ENCODE measurements at places on chromosomes 2 and 18. TPM values are rescaled to one million over a fixed set of nuclear protein-coding genes. Genes with fewer than 3 reads are reported as not detected.

GRCh38 chr2:128219891-128220290 is 98.8 kb downstream of the HS6ST1 start:
- H3K4me1 ChIP-seq: peaks cover 9% of the 10 kb centered on the region
- no peak overlapping the region for H3K27ac ChIP-seq
- no peaks in the 10 kb centered on the region for H3K27me3 ChIP-seq
- no peak overlapping the region for H3K4me3 ChIP-seq
- no peak for DNase-seq

DNA sequence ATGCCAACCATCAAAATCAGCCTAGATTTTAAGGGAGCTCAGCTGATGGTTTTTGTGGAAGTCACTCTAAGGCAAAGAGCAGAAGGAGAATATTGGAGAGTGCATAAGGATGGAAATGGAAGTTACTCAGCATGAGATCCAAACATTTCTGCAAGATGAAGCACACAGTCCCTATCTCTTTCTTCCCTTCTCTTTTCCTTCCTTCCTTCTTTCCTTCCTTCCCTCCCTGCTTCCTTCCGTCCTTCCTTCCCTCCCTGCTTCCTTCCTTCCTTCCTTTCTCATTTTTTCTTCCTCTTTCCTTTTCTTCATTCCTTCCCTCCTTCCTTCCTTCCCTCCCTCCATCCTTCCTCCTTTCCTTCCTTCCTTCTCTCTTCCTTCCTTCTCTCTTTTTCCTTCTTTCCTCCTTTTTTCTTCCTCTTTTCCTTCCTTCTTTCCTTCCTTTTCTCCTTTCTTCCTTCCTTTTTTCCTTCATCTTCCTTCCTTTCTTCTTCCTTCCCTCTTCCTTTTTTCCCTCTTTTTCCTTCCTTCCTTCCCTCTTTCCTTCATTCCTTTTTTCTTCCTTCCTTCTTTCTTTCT is 727.9 kb upstream of the CDH2 start:
- no peaks in the 10 kb centered on the region for H3K36me3 ChIP-seq
- no peak overlapping the region for H3K27ac ChIP-seq
- H3K4me1 ChIP-seq: no peaks in the 10 kb centered on the region
- H3K4me3 ChIP-seq: no peak overlapping the region

- peaks cover 11% of the 10 kb centered on the region for H3K27me3 ChIP-seq
- peaks cover 44% of the 10 kb centered on the region for H3K4me1 ChIP-seq
- peaks cover 4% of the 10 kb centered on the region for H3K36me3 ChIP-seq
- no peak for DNase-seq
- H3K4me3 ChIP-seq: no peak overlapping the region
Observed at GRCh38 chr2:205613970-205614559, 68.2 kb upstream of the NRP2 start.

- DNase-seq: no peak
- no peaks in the 10 kb centered on the region for H3K4me1 ChIP-seq
- no peak overlapping the region for H3K27ac ChIP-seq
Observed at GRCh38 chr18:57029761-57030160, 117.1 kb upstream of the BOD1L2 start.

The XIRP2 gene
- not detected for total RNA-seq

The ANKRD23 gene
- total RNA-seq: 17.2 TPM

The PJVK gene
- total RNA-seq: 0.50 TPM

GRCh38 chr2:218852911-218853667 is 6.5 kb upstream of the WNT6 start:
- no peaks in the 10 kb centered on the region for H3K36me3 ChIP-seq
- H3K27me3 ChIP-seq: peaks cover 52% of the 10 kb centered on the region
- peak; percentile 74 for DNase-seq
- H3K4me1 ChIP-seq: no peaks in the 10 kb centered on the region
- no peak overlapping the region for H3K4me3 ChIP-seq

The IL1R2 gene
- total RNA-seq: not detected

DNA sequence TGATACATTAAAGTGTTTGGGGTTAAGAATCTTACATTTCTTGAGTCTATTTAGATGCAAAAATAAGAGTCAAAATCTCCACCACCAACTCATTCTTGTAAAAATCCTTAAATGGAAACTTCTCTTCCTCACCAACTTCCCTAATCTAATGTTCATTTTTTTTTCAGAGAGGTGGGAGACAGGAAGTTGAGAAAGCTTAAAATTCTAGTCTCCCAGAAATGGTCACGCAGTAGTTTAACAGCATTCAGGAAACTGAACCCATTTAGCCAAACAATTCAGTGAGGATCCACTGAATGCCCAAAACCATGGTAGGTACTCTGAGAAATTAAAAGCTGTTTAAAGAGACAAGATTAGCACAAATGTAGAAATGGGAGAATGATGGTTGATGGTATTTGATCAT is 69.0 kb downstream of the TXNL1 start:
- H3K4me1 ChIP-seq: no peaks in the 10 kb centered on the region
- no peak overlapping the region for H3K4me3 ChIP-seq
- H3K27me3 ChIP-seq: peaks cover 4% of the 10 kb centered on the region
- H3K27ac ChIP-seq: no peak overlapping the region
- no peak for DNase-seq

The CMPK2 gene
- total RNA-seq: 84.0 TPM

The MOGAT1 gene
- total RNA-seq: not detected

DNA sequence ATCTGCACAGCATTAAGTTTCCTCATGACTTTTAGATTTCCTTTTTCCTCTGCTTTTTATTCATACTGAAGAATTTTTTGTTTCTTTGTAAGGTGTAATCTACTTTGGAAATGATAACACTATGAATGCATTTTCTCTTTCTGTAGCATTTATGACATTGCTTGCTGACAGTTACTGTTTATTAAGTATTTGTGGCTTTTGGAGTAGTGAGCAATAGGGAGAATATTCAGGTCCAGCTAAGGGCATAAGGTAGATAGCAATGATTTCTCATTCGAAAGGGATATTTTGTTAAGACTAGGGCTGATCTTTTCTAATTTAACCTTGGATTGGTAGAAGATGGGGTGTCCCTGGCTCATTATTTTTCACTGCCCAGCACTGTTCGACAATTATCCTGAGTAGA is 80.3 kb downstream of the XRCC5 start:
- no peaks in the 10 kb centered on the region for H3K27me3 ChIP-seq
- H3K27ac ChIP-seq: no peak overlapping the region
- H3K4me1 ChIP-seq: peaks cover 43% of the 10 kb centered on the region
- no peak overlapping the region for H3K4me3 ChIP-seq
- no peak for DNase-seq

DNA sequence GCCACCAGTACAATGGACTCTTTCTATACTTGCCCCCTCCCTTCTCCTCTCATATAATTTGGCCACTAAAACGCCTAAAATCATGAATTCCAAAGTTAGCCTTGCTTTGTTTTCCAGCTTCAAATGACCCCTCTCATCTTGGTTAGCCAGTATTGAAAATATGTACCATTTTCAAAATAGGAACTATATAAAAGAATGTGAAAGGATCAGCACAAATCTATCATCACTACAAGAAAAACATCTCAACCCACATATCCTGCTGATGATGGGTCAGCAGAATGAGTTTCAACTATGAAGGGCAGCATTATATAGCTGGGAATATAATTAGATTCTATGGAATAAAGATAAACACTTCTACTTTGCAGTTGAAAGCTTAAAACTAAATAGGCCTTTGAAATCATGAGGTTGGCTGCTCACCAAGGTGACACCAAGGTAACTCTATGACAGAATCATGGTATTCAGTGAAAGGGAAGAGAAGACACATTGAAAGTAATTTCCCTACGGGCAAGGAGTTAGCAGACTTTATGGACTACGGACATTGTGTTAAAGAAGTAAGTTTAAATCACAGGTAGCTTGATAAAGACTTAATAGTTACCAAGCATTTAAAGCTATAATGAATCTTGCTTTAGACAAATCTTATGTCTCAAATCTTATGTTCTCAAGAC is 873.0 kb downstream of the CPS1 start:
- H3K27me3 ChIP-seq: no peaks in the 10 kb centered on the region
- H3K27ac ChIP-seq: no peak overlapping the region
- no peak for DNase-seq
- H3K4me1 ChIP-seq: no peaks in the 10 kb centered on the region

DNA sequence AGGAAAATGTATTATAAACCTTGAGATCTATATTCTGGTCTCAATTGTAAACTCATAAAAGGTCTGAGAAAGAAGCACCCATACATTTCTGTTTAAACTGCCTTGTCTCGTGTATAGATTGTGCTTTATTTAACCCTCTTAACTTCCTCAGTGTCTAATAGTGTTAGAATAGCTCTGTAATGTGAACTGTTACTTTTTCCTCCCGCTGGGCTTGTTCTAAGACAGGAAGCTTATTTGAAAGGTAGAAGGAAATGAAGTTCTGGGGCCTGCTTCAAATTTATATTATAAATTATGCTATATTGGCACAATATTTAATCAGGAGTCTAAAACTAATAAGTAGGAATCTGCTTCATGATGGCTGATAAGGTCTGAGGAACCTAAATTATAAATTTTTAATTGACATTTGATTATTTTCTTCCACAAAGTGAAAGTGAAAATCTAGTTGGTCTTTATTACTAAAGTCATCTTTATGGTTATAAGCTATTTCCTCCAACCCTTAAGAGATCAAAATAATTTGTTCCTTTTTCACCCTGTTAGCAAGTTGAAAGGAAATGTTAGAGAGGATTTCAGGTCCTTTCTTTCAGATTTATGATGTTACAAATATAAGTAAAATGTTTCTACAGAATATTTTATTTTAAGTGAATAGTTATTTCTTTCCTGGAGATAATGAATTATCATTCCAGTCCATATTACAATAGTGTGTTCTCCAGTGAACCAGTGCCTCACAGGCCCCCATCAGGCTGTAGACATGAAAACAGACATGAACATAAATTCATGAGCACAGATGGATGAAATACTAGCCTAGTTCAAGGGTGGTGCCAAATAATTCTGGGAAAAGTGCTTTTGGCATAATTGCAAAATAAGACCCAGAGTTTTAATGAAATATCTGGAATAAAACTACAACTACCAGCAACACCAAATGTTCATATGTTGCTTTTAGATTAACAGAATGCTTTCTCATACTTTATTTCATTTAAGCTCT is 7.9 kb downstream of the MFSD6 start:
- no peaks in the 10 kb centered on the region for H3K27me3 ChIP-seq
- H3K27ac ChIP-seq: peak overlapping the region; percentile 91
- peaks cover 49% of the 10 kb centered on the region for H3K4me1 ChIP-seq
- peak overlapping the region; percentile 44 for H3K4me3 ChIP-seq
- no peak for DNase-seq

The IL37 gene
- total RNA-seq: not detected

- peaks cover 25% of the 10 kb centered on the region for H3K27me3 ChIP-seq
- H3K27ac ChIP-seq: no peak overlapping the region
- peaks cover 9% of the 10 kb centered on the region for H3K36me3 ChIP-seq
- no peaks in the 10 kb centered on the region for H3K4me1 ChIP-seq
Observed at GRCh38 chr2:219619235-219619634, 8.2 kb upstream of the SLC4A3 start.

The HOXD11 gene
- not detected for total RNA-seq

DNA sequence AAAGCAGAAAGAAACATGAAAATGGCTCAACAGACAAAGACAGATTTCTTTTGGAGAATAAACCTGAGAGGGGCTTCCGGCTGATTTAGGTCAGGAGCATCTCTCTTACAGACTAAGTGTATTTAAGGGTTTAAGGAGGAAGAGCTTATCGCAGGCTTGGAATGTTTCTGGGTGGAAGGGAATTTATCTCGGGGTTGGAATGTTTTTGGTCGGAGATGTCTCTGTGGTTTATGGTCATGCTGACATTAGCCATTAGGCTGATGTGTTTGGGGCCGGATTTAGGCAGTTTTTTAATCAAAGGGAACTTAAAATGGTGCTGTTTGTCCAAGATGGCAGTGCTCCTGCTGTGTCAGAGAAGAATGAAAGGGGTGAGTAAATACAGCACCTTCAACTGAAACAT is 14.4 kb upstream of the PSMA8 start:
- H3K36me3 ChIP-seq: no peaks in the 10 kb centered on the region
- no peak overlapping the region for H3K4me3 ChIP-seq
- no peak overlapping the region for H3K27ac ChIP-seq
- no peaks in the 10 kb centered on the region for H3K4me1 ChIP-seq

GRCh38 chr2:170324640-170325046 is 146.7 kb downstream of the MYO3B start:
- H3K36me3 ChIP-seq: no peaks in the 10 kb centered on the region
- peak; percentile 69 for DNase-seq
- peaks cover 5% of the 10 kb centered on the region for H3K4me1 ChIP-seq
- H3K27ac ChIP-seq: no peak overlapping the region

GRCh38 chr18:23916338-23916737 is 98.2 kb upstream of the TTC39C start:
- no peak for DNase-seq
- H3K27me3 ChIP-seq: peaks cover 17% of the 10 kb centered on the region
- peaks cover 23% of the 10 kb centered on the region for H3K4me1 ChIP-seq
- H3K4me3 ChIP-seq: no peak overlapping the region
- H3K27ac ChIP-seq: no peak overlapping the region

The RAB17 gene
- 0.61 TPM for total RNA-seq

The BMP10 gene
- total RNA-seq: not detected

- no peak overlapping the region for H3K4me3 ChIP-seq
- DNase-seq: no peak
- no peak overlapping the region for H3K27ac ChIP-seq
- H3K4me1 ChIP-seq: no peaks in the 10 kb centered on the region
- no peaks in the 10 kb centered on the region for H3K36me3 ChIP-seq
Observed at GRCh38 chr2:167862782-167863181, 384.6 kb downstream of the STK39 start.

The ZNF512 gene
- total RNA-seq: 39.0 TPM

GRCh38 chr2:21657445-21657844 is 533.7 kb downstream of the TDRD15 start:
- no peaks in the 10 kb centered on the region for H3K4me1 ChIP-seq
- no peak overlapping the region for H3K4me3 ChIP-seq
- H3K27ac ChIP-seq: no peak overlapping the region
- DNase-seq: no peak

- H3K4me3 ChIP-seq: no peak overlapping the region
- H3K27ac ChIP-seq: no peak overlapping the region
- H3K4me1 ChIP-seq: no peaks in the 10 kb centered on the region
- DNase-seq: no peak
- H3K27me3 ChIP-seq: no peaks in the 10 kb centered on the region
Observed at GRCh38 chr2:36403675-36404230, 48.2 kb downstream of the CRIM1 start.

- no peaks in the 10 kb centered on the region for H3K4me1 ChIP-seq
- no peak overlapping the region for H3K27ac ChIP-seq
- no peaks in the 10 kb centered on the region for H3K36me3 ChIP-seq
- H3K4me3 ChIP-seq: no peak overlapping the region
Observed at GRCh38 chr2:240442891-240443715, 7.6 kb downstream of the GPC1 start.

The CKAP2L gene
- total RNA-seq: 63.4 TPM

DNA sequence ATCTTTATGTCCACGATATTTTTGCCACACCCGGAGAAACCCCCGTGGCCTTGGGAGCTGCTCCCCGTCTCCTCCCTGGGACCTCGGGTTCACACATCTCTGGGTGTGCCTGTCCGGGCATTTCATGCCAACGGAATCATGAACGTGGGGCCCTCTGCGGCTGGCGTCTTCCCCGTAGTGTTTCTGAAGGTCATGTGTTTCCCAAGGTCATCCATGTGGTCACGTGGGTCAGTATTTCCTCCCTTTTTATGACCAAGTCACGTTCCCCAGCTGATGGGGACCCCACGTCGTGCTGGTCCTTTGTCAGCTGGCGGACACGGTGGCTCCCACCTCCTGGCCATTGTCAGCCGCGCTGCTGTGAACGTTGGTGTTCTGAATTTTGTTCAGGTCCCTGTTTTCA is 135.7 kb downstream of the NFATC1 start:
- no peaks in the 10 kb centered on the region for H3K27me3 ChIP-seq
- no peak overlapping the region for H3K27ac ChIP-seq
- H3K36me3 ChIP-seq: peaks cover 5% of the 10 kb centered on the region

The TEX261 gene
- total RNA-seq: 55.9 TPM

- H3K27me3 ChIP-seq: no peaks in the 10 kb centered on the region
- H3K27ac ChIP-seq: no peak overlapping the region
- no peak for DNase-seq
- no peaks in the 10 kb centered on the region for H3K4me1 ChIP-seq
- no peaks in the 10 kb centered on the region for H3K36me3 ChIP-seq
- H3K4me3 ChIP-seq: no peak overlapping the region
Observed at GRCh38 chr2:189954989-189955388, 107.5 kb downstream of the MSTN start.

Measured in activated CD8-positive, alpha-beta T cell treated with anti-CD3 and anti-CD28 coated beads, Interleukin-2, amount 10 ng/mL, durations not matched to agents 7 days and 5 days (primary cell).